CD4-positive, CD25-positive, alpha-beta regulatory T cell (primary cell): ENCODE measurements at places on chromosomes 3 and 15.

DNA sequence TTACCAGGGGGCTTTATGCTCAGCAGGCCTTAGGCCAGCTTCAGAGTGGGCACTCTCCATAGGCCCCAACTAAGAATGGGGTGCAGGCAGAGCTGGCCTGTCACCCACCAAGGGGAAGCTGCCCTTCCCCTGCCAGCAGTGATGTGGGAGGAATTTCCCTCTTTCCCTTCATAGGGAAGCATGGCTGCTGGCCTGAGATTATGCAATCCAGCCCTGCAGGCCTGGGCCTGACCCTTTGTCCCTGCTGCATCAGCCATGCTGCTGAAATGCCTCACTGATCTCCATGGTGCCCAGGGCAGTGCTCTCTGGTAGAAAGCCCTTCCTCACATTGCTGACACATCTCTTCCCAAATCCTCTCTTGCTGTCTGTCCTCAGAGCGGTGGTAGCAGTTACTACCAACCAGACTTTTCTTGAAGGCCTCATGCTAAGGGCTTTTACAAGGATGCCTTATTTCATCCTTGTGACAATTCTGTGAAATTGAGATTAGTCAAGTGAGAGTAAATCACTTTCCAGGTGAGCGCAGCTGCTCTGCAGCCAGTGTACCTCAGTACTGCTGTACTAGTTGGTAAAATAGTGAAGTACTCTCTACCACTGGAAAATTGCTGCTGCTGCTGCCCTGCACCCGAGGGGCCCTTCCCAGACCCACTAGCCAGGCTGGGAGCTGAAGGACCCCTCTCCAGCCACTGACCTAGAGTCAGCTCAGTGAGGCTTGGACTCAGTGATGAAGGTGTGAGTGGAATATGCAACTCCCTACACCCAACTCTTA, 33.8 kb downstream of the MRAS start:
- DNase-seq: no peak

GRCh38 chr3:74351213-74351612, 263.2 kb downstream of the CNTN3 start:
- DNase-seq: no peak

GRCh38 chr3:160691151-160691550, 14.2 kb downstream of the ARL14 start:
- no peak for DNase-seq

DNA sequence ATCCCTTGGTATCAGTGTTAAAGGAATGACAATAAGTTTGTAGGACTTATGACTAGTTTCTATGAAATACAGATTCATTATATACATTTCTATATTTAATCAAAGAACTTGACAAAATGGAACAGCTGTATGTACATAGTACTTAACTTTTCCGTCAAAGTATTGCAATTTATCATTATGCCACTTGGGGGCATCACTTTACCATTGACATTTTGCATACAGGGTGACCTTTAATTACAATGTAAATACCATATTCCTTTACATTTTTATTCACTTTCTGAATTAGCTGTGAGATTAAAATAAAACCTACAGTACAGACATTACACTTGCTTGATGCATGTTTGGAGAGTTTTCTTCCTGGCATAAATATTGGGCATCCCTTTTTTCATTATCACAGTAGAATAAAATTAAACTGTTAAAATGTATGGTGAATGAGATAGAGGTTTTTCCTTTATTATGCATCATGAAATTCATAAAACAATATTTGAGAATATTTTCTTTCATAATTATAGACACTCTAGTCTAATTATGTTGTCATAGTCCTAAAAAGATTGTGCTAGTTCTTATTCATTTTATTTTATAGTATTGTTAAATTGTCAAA, 6.9 kb downstream of the NEK11 start:
- DNase-seq: peak; percentile 80

- peak; percentile 13 for DNase-seq
Observed at GRCh38 chr3:187318819-187319616, 27.5 kb upstream of the MASP1 start.

- DNase-seq: no peak
Observed at GRCh38 chr15:50676799-50677483, 9.7 kb downstream of the TRPM7 start.

GRCh38 chr3:62529230-62529629, 155.9 kb upstream of the FEZF2 start:
- DNase-seq: no peak

DNA sequence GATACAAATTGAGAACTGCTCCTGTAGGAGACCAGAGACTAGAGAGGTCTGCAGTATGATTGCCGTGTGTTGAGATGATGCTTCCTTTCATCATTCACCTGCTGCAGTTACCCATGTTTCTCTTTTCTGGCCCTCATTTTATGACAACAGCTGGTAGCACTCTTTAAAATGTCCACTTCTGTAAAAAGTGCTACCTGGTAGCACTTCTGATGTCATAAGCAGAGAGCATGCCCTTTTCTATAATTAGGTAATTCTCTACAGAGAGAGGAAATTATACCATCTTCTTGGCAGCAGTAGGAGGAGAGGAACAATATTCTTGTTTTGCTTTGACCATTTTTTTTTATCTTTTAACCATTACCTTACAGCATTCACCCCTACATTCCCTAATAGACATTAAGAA, 123.8 kb downstream of the PPM1L start:
- no peak for DNase-seq

DNA sequence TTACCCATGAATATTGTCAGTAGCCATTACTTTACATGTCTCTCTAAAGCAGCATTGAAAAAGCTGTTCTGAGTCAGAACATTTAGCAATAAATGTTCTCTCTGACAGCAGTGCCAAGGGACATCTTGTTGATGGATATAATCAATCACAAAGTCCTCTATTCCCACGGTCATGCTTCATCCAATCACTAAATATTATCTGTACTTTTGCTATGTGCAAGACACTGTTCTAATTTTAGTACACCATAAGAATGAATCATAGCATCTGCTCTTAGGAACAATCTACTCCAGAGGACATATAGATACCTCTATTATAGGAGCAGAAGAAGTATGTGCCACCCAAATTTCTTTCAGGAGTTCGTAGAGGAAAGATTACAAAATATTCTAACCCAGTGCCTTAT, 142.5 kb upstream of the MBNL1 start:
- DNase-seq: no peak

DNA sequence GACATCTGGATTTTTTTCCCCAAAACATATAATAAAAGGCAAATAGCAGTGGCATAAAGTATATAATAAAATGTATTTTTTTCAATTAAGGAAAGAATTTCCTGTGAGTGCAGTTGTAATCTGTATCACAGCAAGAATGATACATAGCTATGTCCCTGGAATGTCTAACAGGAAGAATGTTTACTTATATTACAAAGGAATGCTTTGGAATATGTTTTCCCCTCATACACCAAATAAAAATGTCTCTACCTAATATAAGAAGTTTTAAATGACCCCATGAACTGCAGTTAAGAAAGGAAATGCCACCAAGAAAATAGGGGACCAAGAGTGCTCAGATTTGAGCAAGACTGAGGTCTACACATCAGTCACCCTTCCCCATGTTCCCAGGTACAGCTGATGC, 38.0 kb upstream of the ATP11B start:
- DNase-seq: no peak

DNA sequence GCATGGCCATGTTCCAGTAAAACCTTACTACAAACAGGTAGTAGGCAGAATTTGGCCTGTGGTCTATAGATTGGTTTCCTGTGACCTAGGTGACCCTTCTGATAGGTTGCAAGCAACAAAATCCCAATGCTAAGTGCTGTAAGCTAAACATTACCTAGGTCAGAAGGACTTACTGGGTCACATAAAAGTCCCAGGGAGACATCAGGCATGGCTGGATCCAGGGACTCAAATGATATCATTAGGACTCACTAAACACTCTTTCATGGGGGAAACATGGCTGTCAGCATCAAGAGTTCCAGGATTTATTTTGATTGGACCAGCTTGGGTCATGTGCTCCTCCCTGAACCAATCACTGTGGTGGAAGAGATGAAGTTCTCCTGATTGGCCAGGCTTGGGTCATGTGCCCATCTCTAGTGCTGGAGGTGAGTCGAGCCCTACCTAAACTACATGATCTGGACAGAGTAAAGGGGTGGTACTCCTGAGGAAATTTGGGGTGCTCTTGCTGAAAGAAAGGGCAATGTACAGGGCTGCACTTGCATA, 16.8 kb upstream of the SLC6A1 start:
- no peak for DNase-seq

GRCh38 chr15:83983634-83984458, 251.7 kb upstream of the GOLGA6L4 start:
- no peak for DNase-seq

DNA sequence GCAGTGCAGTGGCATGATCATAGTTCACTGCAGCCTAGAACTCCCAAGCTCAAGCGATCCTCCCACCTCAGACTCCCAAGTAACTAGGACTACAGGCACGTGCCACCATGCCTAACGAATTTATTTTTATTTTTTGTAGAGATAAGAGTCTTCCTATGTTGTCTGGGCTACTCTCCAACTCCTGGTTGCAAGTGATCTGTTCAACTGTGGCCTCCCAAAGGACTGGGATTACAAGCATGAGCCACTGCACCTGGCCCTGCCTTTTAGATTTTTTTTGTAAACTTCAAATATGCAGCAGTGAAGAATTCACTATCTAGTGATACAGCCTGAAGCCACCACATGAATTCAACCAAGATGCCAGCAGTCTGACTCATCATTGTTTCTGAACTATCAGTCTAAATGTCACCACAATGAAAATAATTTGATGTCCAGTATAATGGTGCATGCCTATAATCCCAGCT, 32.7 kb downstream of the UBXN7 start:
- DNase-seq: no peak

GRCh38 chr3:165640970-165641369, 196.3 kb downstream of the BCHE start:
- DNase-seq: no peak

- DNase-seq: no peak
Observed at GRCh38 chr15:60523056-60523455, 44.1 kb upstream of the ICE2 start.

DNA sequence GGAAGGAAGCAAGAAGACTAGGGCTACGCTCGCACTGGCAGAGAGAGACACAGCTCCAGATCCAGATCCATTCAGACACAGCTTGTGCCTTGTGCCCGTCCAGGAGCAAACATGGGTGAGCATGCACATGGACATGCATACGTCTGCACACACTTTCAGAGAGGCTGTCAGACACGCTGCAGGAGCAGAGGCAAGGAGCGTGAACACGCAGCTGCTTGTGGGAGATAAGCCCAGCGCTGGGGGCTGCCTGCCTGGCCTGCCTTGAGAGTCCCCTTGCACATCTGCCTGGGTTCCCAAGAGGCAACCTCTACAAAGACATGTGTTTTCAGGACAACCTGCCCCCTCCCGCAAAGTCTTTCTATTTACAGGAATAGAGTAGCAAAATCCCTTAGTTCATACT, 13.6 kb upstream of the BAHD1 start:
- no peak for DNase-seq

DNA sequence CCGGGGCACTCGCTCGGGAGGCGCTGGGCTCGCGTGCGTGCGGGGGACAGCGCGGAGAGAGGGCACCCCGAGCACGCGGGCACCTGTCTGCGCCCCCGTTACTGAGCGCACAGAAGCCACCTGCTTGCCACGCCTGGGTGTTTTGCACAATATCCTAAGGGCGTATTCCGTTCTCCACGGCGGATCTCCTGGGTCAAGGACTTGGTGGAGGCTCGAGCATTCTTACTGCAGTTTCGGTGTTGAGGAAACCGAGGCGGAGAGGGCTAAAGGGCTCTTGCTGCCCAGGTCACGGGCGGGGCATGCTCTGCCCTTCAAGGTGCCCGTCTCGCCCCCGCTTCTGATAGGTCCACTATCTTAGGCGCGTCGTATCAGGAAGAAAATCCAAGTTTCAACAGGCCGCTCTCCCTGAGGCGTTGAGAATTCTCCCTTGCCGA, 526 bp downstream of the GPD1L start:
- DNase-seq: no peak

- DNase-seq: no peak
Observed at GRCh38 chr3:102132370-102132769, 283.1 kb downstream of the NFKBIZ start.

GRCh38 chr15:70340494-70340870, 242.8 kb upstream of the TLE3 start:
- DNase-seq: no peak

DNA sequence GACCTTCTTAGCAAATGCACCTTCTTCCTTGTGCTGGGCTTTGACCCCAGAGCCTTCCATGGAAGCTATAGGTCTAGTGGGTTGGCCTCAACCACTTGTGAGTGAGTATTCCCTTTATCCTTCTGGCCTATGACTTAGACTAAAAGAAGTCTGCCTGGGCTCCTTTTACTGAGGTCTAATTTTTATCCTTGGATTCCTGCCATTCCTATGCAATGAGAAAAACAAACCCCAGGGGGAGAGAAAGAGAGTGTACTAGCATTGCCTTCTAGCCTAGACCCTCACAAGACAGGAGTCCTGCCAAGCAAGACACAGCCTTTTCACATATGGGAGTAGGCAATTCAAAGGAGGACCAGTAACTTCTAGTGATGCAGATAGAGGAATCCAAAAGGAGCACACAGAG, 155.4 kb downstream of the PPM1L start:
- no peak for DNase-seq

- DNase-seq: no peak
Observed at GRCh38 chr15:90419738-90420406, 31.8 kb downstream of the IQGAP1 start.

GRCh38 chr3:139537361-139537760, 2.2 kb downstream of the RBP1 start:
- DNase-seq: no peak

GRCh38 chr3:40939741-40940130, 259.6 kb upstream of the CTNNB1 start:
- DNase-seq: no peak

GRCh38 chr3:79361748-79362378, 405.9 kb downstream of the ROBO1 start:
- peak; percentile 10 for DNase-seq

- DNase-seq: no peak
Observed at GRCh38 chr3:171553086-171553485, 92.9 kb upstream of the TNIK start.

DNA sequence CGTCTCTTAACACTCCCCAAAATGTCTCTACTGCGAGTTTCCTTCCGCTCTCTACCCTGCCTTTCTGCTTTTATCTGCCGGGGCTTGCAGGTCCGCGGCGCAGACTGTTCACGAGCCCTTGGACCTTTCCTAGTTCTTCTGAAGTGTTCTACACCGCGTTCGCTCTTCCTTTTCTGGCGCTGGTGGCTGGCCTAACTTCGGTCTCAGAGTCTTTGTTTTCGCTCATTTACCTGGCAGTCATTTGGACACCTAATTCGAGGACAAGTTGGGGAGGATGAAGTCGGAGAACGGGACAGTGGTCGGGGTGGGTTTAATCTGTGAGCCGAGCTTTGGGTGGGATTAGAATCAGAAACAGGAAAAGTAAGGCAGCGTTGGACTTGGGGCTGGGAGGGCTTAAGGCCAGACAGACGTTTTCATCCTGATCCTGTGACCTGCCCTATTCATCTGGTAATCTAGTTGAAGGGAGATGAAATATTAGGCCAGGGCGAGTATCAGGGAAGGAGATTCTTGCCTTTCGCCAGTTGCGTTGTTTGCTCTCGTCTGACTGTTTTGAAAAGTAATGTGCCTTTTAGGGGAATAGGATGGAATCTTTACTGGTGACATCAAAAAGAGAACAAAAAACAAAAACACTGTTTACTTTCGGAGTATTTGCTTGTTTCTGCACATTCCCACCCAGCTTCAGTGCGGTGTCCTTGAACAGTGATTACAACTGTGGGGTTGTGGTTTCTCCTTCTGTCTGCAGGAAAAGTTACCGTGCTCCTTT, 1.8 kb downstream of the DIPK2A start:
- peak; percentile 76 for DNase-seq

GRCh38 chr3:118527514-118528044, 507.1 kb downstream of the IGSF11 start:
- DNase-seq: no peak

- DNase-seq: no peak
Observed at GRCh38 chr3:102790747-102791325, 356.0 kb downstream of the ZPLD1 start.
